ENCODE measurements at places on chromosomes 11 and 22. TPM values are rescaled to one million over a fixed set of nuclear protein-coding genes. Genes with fewer than 3 reads are reported as not detected.

Gene CDC42BPG
- 3.4 TPM for total RNA-seq

DNA sequence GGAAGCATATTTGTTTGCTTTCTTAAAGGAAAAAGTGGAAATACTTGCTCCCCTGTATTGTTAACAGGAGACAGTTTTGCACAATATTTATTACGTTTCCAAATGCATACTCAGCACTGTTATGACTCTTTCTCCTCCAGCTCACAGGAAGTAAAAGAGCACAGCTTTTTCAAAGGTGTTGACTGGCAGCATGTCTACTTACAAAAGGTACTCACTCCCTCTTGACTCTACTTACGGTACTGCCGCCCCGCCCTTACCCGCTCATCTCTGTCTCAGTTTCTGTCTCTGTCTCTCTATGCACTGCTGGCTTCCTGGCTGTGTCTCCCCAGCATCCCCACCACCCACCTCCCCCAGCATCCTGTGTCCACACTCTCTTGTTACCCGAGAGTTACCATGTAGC lies 32.2 kb upstream of the MYO18B start:
- H3K27me3 ChIP-seq: no peaks in the 10 kb centered on the region
- H3K27ac ChIP-seq: peak overlapping the region; percentile 85
- peak; percentile 39 for DNase-seq
- peaks cover 23% of the 10 kb centered on the region for H3K4me1 ChIP-seq
- peak overlapping the region; percentile 29 for H3K4me3 ChIP-seq

DNA sequence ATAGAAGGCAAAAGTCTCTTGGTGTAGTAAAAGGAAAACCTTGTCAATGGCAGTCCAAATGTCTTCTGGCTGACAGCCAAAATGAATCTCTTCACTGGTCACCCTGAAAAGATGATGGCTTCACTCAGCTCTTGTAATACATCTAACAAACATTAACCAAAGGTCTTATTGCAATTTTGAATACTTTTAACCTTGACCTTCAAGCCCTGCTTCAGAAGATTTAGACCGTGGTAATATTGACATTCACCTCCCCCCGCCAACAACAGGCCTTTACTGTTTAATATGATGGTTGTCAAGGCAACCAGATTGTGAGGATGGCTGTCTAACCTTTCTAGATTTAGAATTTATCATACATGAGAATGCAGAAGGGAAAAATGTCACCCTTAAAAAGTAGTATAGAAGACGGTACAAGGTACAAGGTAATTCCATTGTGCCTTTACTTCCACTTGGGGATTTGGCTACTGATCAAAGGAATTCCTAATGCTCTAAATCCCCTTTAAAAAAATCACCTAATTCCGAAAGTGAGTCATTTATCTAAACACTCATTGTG lies 342.3 kb downstream of the LARGE1 start:
- peaks cover 2% of the 10 kb centered on the region for H3K27me3 ChIP-seq
- H3K36me3 ChIP-seq: no peaks in the 10 kb centered on the region
- H3K4me1 ChIP-seq: no peaks in the 10 kb centered on the region
- no peak overlapping the region for H3K27ac ChIP-seq

DNA sequence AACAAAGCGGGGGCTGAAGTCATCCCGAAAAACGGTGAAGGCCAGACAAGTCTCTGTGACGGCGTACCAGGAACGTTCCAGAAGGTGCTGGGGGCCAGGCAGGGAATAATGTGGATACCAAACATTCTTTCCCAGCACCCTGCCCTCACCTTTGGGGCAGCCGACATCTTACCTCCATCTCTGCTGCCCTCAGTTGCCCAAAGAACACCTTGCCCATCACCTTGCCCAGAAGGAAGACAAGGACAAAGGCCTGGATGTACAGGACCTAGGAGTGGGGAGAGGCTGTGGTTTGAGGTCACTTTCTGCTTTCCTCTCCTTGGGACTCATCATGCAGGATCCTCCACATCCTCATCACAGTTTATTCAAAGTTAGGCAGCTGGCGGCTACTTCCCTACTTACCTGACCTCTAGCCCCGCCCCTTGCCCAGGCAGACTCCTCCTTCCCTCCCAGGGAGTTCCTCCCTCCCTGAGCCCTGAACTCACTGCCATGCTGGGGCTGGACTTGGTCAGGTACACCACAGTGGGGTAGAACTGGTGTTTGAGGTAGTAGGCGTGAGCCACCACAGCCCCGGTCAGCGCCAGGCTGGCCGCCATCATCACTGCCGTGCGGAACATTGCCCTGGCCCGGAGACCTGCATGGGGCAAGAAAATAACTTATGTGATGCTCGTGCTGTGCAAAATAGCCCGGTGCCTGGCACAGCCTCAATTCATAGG lies 1.2 kb downstream of the SYVN1 start:
- H3K36me3 ChIP-seq: peaks cover 4% of the 10 kb centered on the region
- peak; percentile 66 for DNase-seq
- H3K4me3 ChIP-seq: peak overlapping the region; percentile 99
- peak overlapping the region; percentile 100 for H3K27ac ChIP-seq

- H3K4me1 ChIP-seq: no peaks in the 10 kb centered on the region
- H3K27ac ChIP-seq: no peak overlapping the region
- H3K27me3 ChIP-seq: peaks cover 5% of the 10 kb centered on the region
Measured at GRCh38 chr11:44010789-44011251, 37.0 kb upstream of the ACCSL start.

GRCh38 chr11:96097844-96098421 lies 174.0 kb upstream of the MTMR2 start:
- no peak overlapping the region for H3K4me3 ChIP-seq
- H3K4me1 ChIP-seq: peaks cover 5% of the 10 kb centered on the region
- no peaks in the 10 kb centered on the region for H3K27me3 ChIP-seq
- no peak overlapping the region for H3K27ac ChIP-seq

GRCh38 chr11:58390551-58391063 lies 16.1 kb downstream of the OR5B3 start:
- no peaks in the 10 kb centered on the region for H3K36me3 ChIP-seq
- H3K27ac ChIP-seq: no peak overlapping the region
- H3K4me1 ChIP-seq: no peaks in the 10 kb centered on the region
- no peak overlapping the region for H3K4me3 ChIP-seq
- no peak for DNase-seq
- H3K27me3 ChIP-seq: no peaks in the 10 kb centered on the region

DNA sequence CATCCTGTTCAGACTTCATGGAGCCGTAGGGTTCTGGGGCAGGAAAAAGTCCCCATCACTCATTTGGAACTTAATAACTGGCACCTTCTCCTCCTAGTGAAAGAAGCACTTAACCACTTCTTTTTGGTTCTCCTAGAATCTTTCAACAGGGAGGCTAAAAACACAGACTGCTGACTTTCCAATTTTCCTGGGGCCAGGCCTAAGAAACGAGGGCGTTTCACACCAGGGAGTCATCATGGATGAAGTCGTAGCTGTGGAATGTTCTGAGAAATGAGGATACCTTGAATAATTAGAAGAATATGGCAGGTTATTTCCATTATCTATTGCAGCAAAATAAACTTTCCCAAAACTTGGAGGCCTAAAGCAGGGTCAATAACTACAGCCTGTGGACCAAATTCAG lies 26.0 kb upstream of the API5 start:
- H3K27ac ChIP-seq: no peak overlapping the region
- H3K36me3 ChIP-seq: no peaks in the 10 kb centered on the region
- H3K4me1 ChIP-seq: peaks cover 4% of the 10 kb centered on the region
- no peak overlapping the region for H3K4me3 ChIP-seq
- no peak for DNase-seq
- peaks cover 6% of the 10 kb centered on the region for H3K27me3 ChIP-seq

Gene AHNAK
- 278 TPM for total RNA-seq

Gene CHRNA10
- total RNA-seq: 2.4 TPM

Gene TMEM191B
- total RNA-seq: 4.4 TPM

GRCh38 chr11:117481036-117481435 lies 153.4 kb downstream of the CEP164 start:
- H3K27me3 ChIP-seq: peaks cover 2% of the 10 kb centered on the region
- H3K4me1 ChIP-seq: peaks cover 2% of the 10 kb centered on the region
- no peaks in the 10 kb centered on the region for H3K36me3 ChIP-seq
- DNase-seq: no peak
- H3K27ac ChIP-seq: no peak overlapping the region

GRCh38 chr11:26229257-26229656 lies 102.7 kb upstream of the ANO3 start:
- H3K27me3 ChIP-seq: no peaks in the 10 kb centered on the region
- H3K36me3 ChIP-seq: no peaks in the 10 kb centered on the region
- no peaks in the 10 kb centered on the region for H3K4me1 ChIP-seq
- no peak overlapping the region for H3K4me3 ChIP-seq
- DNase-seq: no peak

- H3K36me3 ChIP-seq: peaks cover 4% of the 10 kb centered on the region
- H3K4me1 ChIP-seq: peaks cover 17% of the 10 kb centered on the region
- DNase-seq: no peak
- H3K27ac ChIP-seq: no peak overlapping the region
Measured at GRCh38 chr11:66849501-66850234, 6.4 kb downstream of the RCE1 start.

DNA sequence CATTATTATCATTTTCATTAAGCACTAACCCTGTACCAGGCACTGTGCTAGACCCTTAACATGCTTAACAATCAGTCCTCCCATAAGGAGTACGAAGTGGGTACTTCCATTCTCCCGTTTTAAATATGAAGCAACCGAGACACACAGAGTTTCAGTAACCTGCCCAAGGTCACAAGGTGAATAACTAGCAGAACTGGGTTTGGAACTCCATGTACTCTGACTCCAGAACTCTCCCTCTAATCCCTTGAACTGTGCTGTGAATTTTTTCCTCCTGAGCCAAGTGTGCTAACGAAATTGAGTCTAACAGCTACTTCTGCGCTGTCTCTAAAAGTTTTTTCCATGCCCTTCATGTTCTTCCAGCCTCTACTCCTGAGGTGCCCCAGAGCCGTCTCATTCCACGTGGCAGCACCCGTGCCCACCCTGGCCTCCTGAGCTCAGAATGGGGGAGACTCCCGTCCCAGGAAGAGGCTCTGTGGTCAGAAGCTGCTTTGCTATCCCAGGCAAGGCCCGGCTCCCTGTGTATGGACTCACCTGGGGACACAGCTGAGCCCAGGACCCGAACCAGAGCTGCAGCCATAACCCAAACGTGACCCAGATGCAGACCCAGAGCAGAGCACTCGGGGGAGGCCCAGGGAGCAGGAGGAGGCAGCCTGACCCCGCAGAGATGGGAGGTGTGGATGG lies 8.6 kb upstream of the TRIM29 start:
- H3K27ac ChIP-seq: no peak overlapping the region
- DNase-seq: no peak
- peaks cover 35% of the 10 kb centered on the region for H3K27me3 ChIP-seq

DNA sequence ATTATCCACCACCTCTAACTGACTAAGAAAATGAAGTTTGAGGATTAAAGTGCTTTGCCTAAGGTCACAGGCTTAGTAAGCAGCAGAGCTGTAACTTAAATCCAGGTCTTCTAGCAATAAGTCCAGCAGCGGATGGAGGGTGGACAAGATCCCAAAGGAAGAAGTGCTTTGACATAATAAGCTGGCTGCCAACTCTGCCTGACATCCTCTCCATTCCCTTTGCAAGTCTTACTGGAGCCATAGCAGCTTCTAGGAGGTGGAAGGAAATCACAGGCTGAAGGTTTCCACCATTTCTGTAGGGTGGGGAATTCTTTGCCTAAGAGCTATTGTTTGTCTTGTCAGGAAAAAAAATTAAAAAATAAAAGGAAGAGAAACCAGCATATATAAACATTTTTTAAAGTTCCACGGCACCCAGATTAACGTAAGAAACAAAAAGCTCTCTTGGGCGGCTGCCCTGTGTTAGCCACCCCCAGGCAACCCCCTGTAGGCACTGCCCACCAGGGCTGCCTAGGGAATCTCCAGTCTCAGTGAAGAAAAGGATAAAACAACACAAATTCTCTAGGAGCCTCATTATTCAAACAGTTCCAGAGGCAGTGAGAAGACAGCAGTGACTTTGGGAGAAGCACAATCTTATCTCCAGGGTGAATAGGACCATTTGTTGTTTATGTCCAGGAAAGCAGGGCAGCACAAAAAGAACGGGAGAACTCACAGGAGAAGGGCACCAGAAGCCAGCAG lies 380.8 kb upstream of the CADM1 start:
- no peaks in the 10 kb centered on the region for H3K27me3 ChIP-seq
- H3K36me3 ChIP-seq: no peaks in the 10 kb centered on the region
- no peak overlapping the region for H3K27ac ChIP-seq
- no peak overlapping the region for H3K4me3 ChIP-seq
- no peak for DNase-seq
- no peaks in the 10 kb centered on the region for H3K4me1 ChIP-seq

- no peaks in the 10 kb centered on the region for H3K27me3 ChIP-seq
- DNase-seq: no peak
- no peaks in the 10 kb centered on the region for H3K36me3 ChIP-seq
- no peak overlapping the region for H3K27ac ChIP-seq
- no peak overlapping the region for H3K4me3 ChIP-seq
Measured at GRCh38 chr11:56271092-56271491, 2.9 kb upstream of the OR5T1 start.

DNA sequence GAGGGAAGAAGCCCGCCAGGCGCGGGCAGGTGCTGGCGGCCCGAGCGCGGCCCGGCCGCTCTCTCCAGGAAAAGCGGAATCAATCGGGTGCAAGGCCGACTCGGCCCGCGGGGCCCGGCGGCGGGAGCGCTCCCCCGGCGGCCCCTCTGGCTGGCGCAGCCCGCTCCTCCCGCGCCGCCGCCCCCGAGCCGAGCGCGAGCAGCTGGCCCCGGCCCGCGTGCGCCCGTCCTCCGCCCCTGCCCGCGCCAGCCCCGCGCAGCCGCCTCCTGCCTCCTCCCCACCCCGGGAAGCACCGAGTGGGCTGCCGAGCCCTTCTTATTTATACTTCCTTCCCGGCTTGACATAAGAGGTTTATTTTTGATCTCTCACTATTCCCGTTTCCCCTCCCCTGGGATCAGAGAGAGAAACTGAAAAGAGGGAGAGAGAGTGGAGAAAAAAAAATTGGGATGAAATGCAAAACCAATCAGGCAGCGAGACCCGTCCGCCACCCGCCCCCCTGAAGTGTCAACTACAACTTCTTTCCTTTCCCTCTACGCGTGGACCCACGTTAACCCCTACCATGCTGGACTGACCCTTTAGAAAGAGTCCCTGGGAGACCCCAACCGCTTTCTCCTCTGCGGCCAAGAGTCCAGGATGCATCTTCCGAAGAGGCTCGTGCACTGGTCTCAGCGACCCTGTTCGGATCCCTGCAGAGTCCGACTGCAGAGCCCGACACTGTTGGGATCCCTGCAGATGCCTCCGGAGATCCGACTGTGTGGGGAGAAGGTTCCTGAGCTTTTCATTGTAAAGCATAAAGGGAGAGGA lies at the start of gene ADAMTS8:
ADAMTS8 (minus strand) TSS at position 294 of the 804 bp plus-strand sequence. CDS start 323 bp downstream, outside the sequence.
- H3K4me3 ChIP-seq: peak within 1 kb of the TSS; percentile 71
- H3K27ac ChIP-seq: no peak within 1 kb of the TSS
- no peaks in the 10 kb centered on the region for H3K36me3 ChIP-seq
- H3K4me1 ChIP-seq: peaks cover 4% of the 10 kb centered on the region

- H3K36me3 ChIP-seq: no peaks in the 10 kb centered on the region
- DNase-seq: no peak
- peaks cover 2% of the 10 kb centered on the region for H3K27me3 ChIP-seq
- no peak overlapping the region for H3K27ac ChIP-seq
Measured at GRCh38 chr11:56890584-56891305, 98.0 kb upstream of the OR5AK2 start.

Gene NAALAD2
- not detected for total RNA-seq

- peaks cover 1% of the 10 kb centered on the region for H3K36me3 ChIP-seq
- no peak overlapping the region for H3K27ac ChIP-seq
- no peaks in the 10 kb centered on the region for H3K27me3 ChIP-seq
- DNase-seq: no peak
- no peak overlapping the region for H3K4me3 ChIP-seq
Measured at GRCh38 chr22:20580179-20580578, 72.8 kb downstream of the MED15 start.

Data from activated naive CD8-positive, alpha-beta T cell treated with anti-CD3 and anti-CD28 coated beads, Interleukin-2, amount 10 ng/mL, durations not matched to agents 7 days and 5 days (primary cell).